Stimulated activated memory B cell treated with anti-CD40 and anti-IgM and Interleukin-4, amounts not matched to agents 10 μg/mL and 1 μg/mL and 100 μg/mL, for 72 hours (primary cell): ENCODE measurements at places on chromosomes 7 and 10.
A peak's percentile ranks its signal among the peaks of the same experiment; 100 is the strongest.

GRCh38 chr7:26858735-26859134 lies 5.7 kb downstream of the SKAP2 start:
- ATAC-seq, result no peak

GRCh38 chr10:55063811-55064210 lies 262.8 kb upstream of the PCDH15 start:
- ATAC-seq, result no peak

GRCh38 chr7:94450044-94450697 lies 55.5 kb downstream of the COL1A2 start:
- no peak for ATAC-seq

GRCh38 chr10:27041196-27041595 lies 59.1 kb downstream of the ANKRD26 start:
- no peak for ATAC-seq

DNA sequence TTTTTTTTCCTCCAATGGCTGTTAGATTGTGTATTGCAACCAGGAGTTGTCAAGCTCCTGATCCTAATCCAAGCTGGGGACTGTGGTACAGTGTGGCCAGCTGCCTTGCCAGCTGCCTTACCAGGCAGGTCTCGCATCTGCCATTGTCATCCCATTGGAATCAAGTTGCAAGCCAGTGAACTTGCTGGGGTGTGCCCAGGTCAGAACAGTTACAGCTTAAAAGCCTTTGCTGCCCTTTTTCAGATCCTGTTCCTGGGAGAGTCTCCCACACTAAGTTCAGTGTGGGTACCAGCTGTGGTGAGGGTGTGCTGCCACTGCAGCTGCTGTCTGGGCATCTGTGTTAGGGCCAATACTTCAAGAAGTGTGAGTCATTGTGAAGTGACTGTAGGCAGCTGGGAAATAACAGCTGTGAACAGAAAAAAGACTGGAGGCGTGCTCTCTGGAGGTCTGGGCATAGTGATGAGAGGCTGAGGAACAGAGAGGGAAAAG lies 72.8 kb downstream of the CCNY start:
- peak; percentile 90 for ATAC-seq

- no peak for ATAC-seq
Measured at GRCh38 chr10:34403512-34403911, 411.6 kb downstream of the PARD3 start.

GRCh38 chr7:138945154-138945553 lies 36.0 kb downstream of the KIAA1549 start:
- ATAC-seq, result no peak

- ATAC-seq, result no peak
Measured at GRCh38 chr7:34758111-34758601, 100.1 kb downstream of the NPSR1 start.

DNA sequence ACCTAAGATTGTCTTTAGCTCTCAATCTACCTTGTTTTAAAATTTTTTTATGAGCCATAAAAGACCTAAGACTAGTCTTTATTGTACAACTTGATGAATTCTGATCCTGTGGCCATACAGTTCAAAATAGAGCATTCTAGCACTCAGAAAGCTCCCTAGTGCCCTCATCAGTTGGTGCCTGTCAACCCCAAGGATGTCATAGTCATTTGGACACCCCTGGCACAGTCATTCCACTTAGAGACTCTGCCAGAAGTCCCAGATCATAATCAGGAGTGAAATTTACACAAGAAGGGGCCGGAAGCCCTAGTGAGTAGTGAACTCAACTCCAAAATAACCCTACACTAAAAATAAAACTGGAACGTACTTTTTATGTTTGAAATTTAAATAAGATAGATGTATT lies 80.0 kb upstream of the INSIG1 start:
- ATAC-seq, result no peak

GRCh38 chr7:40133561-40134427 lies 628 bp downstream of the MPLKIP start:
- ATAC-seq, result peak; percentile 1

DNA sequence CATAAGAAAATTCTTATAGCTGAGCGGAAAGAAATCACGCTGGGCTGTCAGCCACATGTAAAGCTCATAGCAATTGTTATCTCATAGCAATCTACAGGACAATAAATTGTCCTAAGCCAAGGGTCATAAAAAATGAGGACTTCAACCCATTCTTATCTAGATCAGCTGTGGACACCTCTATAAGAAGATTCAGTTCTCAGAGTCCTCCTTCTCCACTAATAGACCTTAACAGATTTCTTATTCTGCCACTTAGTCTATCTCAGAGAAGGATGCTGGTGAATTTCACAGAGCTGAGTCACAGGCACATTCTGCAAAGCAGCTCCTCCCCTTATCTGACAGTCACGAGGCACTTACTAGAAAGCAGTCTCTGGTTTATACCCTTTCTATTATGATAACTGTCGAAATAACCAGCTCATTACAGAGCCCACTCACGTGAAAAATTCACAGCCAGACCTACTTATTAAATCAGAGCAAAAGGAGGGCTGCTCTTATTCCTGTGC lies 185.3 kb upstream of the PCLO start:
- no peak for ATAC-seq

GRCh38 chr10:60114765-60115586 lies 208.6 kb upstream of the CCDC6 start:
- no peak for ATAC-seq

DNA sequence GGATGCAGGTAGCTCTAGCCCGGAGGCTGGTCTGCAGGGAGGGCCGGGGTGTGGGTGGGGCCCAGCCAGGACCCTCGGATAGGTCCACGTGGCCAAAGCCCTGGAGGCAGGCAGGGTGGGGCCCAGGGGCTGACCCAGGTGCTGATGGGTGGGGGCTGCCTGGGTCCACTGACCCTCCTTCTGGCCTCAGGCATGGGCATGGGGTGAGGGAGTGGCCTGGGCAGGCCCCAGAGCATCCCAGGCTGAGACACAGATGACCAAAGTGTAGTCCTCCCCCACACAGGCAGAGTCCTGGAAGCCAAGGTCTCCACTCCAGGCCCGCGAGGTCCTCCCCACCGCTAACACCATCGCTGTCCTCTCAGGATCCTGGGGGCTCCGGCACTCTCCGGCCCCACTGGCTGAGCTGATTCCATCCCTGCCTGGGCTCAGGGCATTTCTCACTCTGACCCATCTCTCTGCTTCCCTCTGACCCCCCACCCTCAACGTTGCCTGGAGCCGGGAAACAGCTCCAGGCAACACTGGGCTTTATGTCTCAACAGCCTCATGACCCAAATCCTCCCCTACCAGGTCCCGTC lies 20.7 kb upstream of the PPP2R2D start:
- no peak for ATAC-seq

GRCh38 chr7:35736725-35737124 lies 41.8 kb upstream of the HERPUD2 start:
- ATAC-seq, result no peak

DNA sequence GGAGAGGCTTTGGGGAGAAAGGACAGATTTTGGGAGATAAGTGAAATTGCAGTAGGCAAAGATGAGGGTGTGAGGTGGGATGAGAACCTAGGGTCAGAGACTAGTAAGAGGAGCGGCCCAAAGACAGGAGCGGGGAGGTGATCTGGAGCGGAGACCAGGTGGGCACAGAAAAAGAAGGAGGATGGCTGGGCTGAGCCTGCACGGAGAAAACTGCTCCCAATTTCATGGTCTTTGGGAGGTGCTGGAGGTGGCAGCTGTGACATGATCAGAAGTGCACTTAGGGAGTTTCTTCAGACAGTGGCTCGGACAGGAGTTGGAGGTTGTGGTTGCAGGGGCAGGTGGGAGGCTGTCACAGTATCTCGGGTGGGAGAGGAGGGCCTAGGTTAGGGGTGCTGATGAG lies 232.8 kb downstream of the SKAP2 start:
- ATAC-seq, result no peak

DNA sequence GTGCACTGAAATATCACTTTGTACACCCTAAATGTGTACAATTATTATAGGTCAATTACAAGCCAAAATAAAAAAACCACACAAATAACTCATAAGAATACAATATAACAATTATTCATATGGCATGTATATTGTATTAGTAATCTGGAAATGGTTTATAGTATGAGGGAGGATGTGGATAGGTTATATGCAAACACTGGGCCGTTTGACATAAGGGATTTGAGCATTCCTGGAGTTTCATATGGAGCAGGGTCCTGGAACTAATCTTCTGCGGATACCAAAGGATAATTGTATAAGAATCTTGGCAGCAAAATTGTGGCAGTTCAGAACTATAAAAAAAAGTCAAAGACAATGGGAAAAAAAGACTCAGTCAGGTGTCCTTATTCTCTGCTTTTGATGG lies 619.4 kb downstream of the CNTNAP2 start:
- no peak for ATAC-seq

DNA sequence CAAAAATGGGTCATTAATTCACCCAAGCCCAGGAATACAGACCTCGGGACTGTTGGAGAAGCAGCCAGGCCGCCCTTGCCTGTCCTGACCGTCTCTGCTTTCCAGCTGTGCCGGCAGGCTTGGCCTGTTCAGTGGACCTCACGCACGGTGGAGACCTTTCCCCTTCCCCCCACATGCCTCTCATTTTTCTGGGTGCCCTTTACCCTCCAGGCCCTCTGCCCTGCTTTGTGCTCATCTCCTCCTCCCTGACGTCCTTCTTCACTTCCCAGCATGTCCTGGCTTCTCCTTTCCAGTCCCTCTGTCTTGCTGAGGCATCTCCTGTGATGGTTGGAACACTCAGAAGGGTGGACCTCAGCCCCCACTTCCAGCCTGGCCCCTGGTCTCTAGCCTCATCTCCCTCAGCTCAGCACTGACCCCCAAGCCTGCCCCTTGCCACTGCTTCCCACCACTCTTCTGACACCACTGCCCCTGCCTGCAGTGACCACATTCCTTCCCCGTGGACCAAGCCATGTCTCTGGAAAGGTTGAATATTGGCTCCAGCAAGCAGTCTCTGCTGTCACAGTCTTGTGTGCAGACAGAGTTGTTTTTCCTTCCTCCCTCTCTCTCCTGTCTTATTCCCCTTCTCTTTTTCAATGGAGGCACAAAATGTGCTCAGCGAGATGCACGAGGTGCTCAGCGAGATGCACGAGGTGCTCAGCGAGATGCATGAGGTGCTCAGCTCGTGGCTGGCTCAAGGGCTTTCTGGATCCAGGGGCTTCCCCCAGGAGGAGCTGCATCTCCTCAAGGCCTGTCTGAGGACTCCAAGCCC lies 14.9 kb downstream of the BAG3 start:
- no peak for ATAC-seq

DNA sequence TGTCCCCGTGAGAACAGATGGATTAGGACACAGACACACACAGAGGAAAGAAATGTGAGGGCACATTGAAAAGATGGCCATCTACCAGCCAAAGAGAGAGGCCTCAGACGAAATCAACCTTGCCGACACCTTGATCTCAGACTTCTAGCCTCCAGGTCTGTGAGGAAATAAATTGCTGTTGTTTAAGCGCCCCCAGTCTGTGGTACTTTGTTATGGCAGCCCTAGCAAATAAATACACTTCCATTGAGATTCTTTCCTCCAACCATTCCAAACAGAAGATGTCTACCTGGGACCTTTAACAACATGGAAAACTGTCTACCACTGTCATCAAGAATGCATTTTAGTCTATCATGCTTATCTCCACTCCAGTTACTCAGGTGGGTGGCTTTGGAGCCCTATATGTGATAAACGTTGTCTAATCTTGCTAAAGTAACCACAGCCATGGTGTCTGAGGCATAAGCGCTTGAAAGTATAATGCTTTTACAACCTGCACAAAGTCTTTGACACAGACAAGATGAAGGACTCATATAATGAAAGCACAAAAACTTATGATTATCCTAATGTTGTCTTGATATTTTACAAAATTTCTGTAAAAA lies 244.3 kb downstream of the MTERF1 start:
- ATAC-seq, result no peak

GRCh38 chr10:80518807-80519360 lies 18.8 kb upstream of the SH2D4B start:
- ATAC-seq, result peak; percentile 39

DNA sequence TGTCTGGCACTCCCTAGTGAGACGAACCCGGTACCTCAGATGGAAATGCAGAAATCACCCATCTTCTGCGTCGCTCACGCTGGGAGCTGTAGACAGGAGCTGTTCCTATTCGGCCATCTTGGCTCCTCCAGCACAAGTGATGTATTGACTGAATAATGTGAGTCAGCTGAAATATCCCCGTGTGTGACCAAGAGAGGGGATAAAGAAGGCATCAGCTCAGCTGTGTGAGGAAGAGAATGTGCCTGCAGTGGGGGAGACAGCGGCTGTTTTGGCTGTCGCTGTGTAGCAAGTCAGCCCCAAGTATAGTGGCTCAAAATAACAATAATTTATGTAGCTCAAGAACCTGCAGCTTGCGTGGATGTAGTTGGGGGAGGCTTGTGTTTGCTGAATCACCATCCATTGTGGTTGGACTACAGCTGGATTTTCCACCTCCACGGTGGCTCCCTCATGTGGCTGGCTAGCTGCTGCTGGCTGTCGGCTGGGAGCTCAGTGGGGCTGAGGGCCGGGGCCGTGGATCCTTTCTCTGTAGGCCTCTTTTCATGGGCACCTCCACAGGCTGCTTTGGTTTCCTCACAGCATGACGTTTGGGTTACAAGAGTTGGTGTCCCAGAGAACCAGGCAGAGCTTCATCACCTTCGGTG lies 434.5 kb downstream of the CCSER2 start:
- ATAC-seq, result no peak

- ATAC-seq, result no peak
Measured at GRCh38 chr7:54843841-54844355, 84.9 kb upstream of the SEC61G start.

- ATAC-seq, result no peak
Measured at GRCh38 chr7:123533929-123534382, 439 bp downstream of the IQUB start.

- ATAC-seq, result no peak
Measured at GRCh38 chr10:102648889-102649796, 4.9 kb downstream of the TRIM8 start.

GRCh38 chr7:78141522-78142281 lies 343.1 kb downstream of the PHTF2 start:
- no peak for ATAC-seq

DNA sequence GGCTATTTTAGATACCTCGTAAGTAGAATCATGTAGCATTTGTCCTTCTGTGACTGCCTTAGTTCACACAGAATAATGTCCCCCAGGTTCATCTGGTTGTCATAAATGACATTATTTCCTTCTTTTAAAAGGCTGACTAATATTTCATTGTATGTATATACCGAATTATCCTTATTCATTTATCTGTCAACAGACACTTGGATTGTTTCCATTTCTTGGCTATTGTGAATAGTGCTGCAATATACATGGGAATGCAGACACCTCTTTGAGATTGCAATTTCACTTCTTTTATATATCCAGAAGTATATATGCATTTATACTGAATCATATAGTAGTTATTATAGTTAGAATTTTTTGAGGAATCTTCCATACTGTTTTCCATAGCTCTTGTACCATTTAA lies 24.1 kb upstream of the HYAL4 start:
- ATAC-seq, result no peak
